ENCODE measurements at places on chromosomes 2 and 18.
A peak's percentile ranks its signal among the peaks of the same experiment; 100 is the strongest.

DNA sequence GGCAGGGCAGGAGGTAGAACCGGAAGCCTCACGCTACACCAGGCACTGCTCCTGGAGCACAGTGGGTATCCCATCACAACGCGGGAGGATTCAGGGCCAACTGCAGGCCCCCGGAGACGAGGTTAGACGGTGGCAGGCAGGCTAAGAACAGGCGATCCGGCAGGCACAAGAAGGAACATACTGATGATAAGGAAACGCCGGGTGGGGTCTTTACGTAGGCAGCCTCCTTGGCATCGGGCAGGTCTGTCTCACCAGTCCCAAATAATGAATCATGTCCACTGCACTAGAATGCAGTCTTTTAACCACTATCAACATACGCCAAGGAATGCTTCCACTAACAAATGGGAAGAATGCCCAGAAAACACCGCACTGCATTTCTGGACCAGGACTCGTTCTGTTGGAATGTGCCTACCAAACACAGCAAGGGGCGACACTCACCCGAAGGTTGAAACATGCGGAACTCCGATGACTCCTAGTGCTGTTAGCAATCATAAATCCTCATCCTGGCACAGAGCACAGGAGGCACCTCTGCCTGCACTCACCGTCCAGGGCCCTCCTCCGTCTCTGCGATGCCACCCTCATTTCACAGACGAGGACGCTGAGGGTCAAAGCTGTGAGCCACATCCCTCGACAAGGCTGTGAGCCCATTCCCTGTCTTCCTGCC, 35.2 kb downstream of the ZNF516 start:
- DNase-seq = no peak

DNA sequence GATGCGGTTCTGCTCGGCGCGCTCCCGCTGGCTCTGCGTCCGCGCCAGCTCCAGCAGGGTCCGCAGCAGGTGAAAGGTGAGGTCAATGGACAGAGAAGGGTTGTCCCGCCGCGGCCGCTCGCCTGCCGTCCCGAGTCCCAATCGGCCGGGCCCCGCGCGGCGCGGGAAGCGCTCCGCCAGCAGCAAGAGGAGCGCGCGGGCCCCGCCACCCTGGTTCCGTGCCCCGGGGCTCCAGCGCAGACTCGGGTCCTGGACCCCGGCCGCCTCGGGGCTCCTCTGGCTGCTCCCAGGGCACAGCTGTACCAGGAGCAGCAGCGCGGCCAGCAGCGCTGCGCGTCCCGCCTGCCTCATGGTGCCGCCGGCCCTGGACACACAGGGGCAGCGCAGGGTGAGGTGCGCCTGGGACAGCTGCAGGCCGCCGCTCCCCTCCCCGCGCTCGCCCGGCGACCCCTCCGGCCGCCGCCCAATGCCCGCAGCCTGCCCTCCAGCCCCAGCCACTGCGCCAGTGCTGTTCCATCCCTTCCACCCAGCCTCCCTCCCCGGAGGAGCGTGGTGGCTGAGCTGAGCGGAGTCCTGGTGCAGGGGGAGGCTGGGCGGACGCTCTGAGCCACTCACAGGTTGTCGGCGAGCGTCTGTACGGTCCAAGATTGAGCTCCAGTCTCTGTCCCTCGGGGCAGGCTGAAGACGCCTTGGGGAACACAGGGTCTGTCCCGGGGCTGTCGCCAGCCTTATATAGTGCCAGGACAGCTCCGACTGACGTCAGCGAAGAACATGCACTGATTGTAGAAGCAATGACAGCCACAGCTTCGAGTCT, 493 bp downstream of the UCN start:
- DNase-seq = no peak

GRCh38 chr18:48690494-48690893, 151.7 kb downstream of the CTIF start:
- DNase-seq = no peak

DNA sequence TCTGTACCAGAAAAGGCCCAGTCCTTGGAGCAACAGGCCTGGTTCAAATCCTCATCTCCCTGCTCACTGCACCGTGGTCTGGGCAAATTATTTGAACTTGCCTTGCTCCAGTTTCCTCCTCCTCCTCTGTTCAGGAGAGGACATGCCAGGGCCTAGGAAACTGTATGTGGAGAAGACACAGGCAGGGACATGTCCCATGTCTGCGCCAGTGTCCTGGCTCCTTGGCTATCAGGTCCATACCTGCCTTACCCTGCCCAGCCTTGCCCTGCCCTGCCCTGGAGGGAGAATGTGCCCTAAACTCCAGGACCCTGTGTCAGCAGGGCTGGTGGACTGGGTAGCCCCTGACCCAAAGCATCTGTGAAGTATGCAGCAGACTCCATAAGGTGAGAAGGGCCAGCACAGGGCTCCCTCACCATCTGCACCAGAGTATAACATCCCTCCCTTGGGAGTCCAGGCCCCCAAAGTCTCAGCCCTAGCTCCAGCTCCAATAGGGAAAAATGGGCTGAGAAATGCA, 165.3 kb downstream of the GALNT1 start:
- no peak for DNase-seq

GRCh38 chr2:54590216-54591120, 133.0 kb upstream of the EML6 start:
- DNase-seq = no peak

GRCh38 chr2:98899041-98899702, 36.9 kb downstream of the CRACDL start:
- no peak for DNase-seq

DNA sequence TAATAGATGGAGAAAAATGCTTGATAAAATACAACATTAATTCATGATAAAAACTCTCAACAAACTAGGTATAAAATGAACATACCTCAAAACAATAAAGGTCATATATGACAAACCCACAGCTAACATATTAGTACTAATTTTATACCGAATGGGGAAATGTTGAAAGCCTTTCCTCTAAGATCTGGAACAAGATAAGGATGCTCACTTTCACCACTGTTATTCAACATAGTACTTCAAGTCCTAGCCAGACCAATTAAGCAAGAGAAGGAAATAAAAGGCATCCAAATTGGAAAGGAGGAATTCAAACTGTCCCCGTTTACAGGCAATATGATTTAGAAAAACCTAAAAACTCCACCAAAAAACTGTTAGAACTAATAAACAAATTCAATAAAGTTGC, 61.5 kb upstream of the CTIF start:
- no peak for DNase-seq

DNA sequence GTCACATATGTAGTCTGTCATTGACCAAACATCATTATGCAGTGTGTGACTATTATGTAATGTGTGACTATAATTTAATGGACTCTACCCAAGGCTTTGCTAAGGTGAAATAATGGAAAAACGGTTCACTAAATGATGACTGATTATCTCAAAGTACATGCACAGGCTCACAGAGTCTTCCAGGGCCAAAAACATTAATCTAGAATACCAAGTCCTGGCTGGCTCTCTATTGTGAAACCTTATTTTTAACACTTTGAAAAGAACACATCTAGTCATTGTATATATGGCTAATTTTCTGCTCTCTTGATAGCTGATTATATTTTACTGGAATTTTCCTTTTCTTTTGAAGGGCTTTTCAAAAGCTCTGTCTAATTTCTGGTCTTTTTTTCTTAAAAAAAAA, 102.9 kb upstream of the THUMPD2 start:
- DNase-seq = no peak

DNA sequence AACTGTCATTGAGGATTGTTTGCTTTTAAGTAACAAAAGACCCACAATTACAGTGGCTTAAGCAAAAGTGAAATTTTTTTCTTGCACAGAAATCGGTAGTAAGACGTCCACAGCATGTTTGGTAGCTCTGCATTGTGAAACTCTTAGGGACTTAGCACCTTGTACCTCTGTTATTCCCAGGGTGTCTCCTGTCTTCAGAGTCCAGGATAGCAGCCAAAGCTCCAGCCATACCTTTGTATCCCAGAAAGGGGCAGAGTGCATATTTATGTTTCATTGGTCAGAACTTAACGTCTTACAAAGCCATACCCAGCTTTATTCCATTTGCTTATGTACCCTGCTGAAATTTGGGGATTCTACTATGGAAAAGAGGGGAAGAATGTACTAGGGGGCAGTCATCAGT, 32.8 kb downstream of the RMND5A start:
- DNase-seq = no peak

DNA sequence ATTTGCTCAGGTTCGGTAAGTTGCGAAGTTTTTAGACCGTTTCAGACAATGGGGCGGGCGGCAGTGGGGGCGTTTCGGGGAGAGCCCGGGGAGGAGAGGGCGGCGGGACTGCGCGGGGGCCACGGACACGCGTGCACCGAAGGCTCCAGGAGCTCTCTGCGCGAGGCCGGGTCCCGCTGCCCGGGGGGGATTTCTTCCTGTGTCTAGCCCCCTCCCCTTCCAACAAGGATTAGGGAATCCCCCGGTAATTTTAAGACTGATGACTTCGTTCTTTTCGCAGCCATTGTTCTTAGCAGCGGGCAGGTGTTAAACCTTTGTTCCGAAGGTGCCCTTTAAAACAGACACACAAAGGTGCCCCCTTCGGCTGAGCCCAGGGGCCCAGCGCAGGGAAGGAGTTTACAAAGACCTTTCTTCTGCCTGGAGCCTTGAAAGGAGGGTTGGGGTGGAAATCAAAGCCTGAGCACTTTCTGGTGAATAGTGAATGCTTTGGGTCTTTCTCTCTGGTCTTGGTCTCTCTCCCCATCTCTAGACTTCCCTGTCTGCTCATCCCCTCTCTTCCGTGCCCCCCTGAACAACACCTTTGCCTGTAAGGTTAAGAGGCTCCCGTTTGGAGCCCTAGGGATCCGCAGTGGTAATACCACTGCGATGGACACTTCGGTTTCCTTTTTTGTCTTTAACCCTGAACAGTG, 2.1 kb downstream of the TRIB2 start:
- DNase-seq = no peak

GRCh38 chr2:158699323-158699722, 95.8 kb upstream of the DAPL1 start:
- no peak for DNase-seq

DNA sequence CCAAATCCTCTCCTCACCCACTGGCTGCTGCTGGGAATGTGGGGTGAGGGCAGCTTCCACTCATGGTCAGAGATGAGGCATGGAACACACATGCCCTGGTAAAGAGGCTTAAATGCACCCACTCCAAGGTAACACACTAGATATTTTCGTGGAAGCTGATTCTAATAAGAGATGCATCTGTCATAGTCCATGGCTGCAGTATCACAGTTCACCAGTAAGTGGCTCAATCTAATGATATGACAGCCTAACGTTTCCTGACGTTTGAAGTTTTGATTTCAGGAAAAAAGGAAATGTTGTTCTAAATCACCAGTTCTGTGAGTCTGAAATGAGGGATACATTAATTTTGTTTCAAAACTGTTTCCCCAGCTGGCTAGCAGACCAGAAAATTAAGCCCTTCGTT, 38.2 kb downstream of the LCT start:
- peak; percentile 3 for DNase-seq

GRCh38 chr2:200613692-200614091, 27.9 kb downstream of the AOX1 start:
- DNase-seq = no peak

GRCh38 chr2:29447513-29447912, 332.3 kb downstream of the CLIP4 start:
- no peak for DNase-seq

DNA sequence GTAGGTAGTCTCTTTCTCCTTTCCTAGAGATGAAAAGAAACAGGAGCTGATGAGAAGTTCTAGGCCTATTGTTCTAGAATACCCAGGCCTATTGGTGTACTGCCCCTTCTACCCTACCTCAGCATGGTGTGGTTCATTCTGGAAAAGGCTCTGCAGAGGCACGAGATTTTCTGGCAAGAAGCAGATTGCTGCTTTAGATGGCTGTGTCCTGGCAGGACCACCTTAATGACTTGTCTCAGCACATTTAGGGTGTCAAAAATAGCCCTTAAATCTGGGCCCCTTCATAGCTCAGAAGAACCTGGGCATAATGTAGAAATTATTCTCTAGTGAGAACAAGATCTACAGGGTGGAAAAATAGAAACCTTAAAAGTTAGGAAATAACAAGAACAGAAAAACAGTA, 87.9 kb downstream of the BCL2L11 start:
- no peak for DNase-seq

- peak; percentile 65 for DNase-seq
Measured at GRCh38 chr2:128396500-128396891, 77.8 kb upstream of the HS6ST1 start.

DNA sequence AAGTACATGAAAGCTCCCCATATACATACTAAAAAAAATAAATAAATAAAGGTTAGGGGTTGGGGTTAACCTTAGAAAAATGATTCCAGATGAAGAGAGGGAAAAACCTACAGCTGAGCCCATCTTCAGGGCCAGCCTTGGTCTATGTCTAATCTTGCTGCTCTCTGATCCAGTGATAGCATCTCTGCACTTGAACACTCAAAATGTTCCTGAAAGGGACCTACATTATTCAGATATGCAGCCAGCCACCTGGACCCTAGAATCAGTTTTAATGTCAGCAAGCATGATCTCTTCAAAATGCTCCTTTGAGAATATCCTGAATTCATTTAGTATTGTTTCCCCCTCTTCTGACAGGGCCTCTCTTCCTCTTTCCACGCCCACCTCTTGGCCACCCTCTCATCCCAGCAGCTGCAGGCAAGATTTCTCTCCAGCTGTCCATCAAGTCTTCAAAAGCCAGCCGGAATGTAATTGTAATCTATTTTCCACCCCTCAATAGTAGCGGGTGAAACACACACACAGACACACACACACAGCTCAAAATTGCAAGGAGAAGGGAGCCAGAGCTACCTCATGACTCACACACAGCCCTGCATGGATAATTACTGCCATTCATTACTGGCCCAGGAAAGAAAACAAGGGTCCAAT, 135.5 kb downstream of the MYO3B start:
- DNase-seq = no peak
